ENCODE measurements at places on chromosomes 3 and 15.

DNA sequence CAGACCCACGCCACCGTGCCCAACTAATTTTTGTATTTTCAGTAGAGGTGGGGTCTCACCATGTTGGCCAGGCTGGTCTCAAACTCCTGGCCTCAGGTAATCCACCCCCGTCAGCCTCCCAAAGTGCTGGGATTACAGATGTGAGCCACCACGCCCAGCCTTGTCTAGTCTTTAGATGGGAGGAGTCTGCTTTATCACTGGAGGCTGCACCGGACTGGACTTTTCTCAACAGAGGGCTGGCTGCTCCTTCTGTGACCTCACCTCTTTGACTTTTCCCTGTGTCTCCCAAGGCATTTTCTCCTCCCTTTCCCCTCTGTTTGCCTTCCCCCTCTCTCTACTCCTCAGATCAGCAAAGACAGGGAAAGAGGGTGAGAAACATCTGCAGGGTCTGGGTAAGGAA, 28.5 kb downstream of the SLCO2A1 start:
- no peak for DNase-seq

DNA sequence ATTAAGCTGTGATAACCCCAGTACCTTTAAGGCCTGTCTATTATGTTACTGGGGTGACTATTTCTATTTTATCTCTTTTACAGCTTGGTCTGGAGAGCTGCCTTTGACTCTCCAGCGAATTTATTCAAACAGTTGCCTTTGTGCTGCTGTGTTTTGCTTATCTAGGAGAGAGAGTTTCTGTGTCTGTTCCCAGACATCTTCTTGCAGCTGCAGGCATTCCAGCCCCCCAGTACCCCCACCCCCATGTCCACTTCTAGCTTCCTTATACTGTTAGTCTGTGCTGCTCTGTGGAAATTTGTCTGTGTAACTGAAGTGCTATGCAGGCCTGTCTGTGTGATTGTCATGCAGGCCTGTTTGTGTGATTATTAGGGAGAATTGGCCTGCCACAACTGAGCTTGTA, 713.7 kb upstream of the SEMA6D start:
- DNase-seq, result no peak

DNA sequence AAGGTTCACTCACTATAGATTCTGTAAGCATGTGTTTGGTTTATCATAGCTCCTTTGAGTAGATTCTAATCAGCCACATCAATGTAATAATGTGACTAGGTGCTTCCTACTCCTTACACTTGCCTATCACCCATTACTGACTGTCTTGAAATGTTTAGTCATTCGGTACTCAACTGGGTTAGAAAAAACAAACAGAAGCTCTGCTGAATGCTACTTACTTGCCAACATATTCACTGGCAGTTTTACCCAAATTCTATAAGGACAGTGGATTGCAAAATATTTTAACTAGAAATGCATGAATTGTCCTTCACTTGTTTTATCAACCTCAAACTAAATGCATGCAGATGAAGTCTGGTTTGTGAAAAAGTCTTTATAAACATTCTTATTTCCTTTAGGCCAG, 352.1 kb upstream of the ALCAM start:
- no peak for DNase-seq

- DNase-seq, result no peak
Observed at GRCh38 chr15:93019090-93019489, 69.9 kb downstream of the RGMA start.

DNA sequence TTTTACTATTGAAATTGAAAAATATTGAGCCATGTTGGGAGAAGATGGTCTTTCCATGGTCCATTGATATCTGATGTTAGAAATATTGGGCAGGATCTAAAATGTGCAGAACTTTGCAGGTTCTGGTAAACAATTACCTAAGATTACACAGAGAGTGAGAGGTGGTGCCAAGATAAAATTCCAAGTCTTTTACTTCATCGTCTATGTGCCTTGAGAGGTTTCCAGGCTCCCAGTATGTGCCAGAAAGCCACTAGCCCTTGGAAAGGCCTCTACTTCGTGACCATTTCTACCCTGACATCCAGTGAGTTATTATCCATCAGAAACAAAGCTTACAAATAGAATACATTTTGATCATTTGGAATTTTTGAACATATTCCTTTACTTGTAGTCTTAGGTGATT, 27.6 kb downstream of the CD200 start:
- DNase-seq, result no peak

Data from femur (tissue), 1 donor.